ENCODE measurements at places on chromosomes 11 and 22. TPM values are rescaled to one million over a fixed set of nuclear protein-coding genes. Genes with fewer than 3 reads are reported as not detected.

The OR8A1 gene
- total RNA-seq, result not detected

The SCN4B gene
- total RNA-seq, result 0.06 TPM

The BATF2 gene
- 0.61 TPM for total RNA-seq

The LARGE1 gene
- 5.0 TPM for total RNA-seq

The NXF1 gene
- total RNA-seq, result 50.3 TPM

The CREBZF gene
- 26.4 TPM for total RNA-seq

The APOA1 gene
- 0.13 TPM for total RNA-seq
